ENCODE measurements at places on chromosomes 13 and 19. TPM values are rescaled to one million over a fixed set of nuclear protein-coding genes. Genes with fewer than 3 reads are reported as not detected.
A peak's percentile ranks its signal among the peaks of the same experiment; 100 is the strongest.

GRCh38 chr13:112683581-112683980 is 6.3 kb upstream of the ATP11A start:
- H3K4me1 ChIP-seq: peaks cover 5% of the 10 kb centered on the region
- no peak for DNase-seq
- H3K36me3 ChIP-seq: no peaks in the 10 kb centered on the region
- H3K27me3 ChIP-seq: peaks cover 2% of the 10 kb centered on the region
- no peak overlapping the region for H3K27ac ChIP-seq

DNA sequence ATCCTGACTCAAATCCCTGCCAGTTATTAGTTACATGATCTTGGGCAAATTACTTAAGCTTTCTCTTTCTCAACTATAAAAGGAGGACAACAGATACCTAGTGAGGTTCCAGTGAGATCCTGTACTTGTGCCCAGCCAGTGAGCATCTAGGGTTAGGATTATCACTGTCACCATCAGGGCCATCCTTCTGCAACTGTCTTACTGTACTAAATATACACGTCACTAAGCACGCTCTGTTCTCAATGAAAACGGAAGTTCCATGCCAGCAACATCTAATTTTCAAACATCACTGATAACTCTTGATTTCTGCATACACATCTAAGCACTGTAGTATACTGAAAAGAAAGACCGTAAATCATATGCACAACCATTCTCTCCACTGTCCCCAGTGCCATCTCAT is 70.0 kb downstream of the FOXO1 start:
- no peaks in the 10 kb centered on the region for H3K36me3 ChIP-seq
- H3K4me1 ChIP-seq: peaks cover 31% of the 10 kb centered on the region
- no peak overlapping the region for H3K27ac ChIP-seq
- no peaks in the 10 kb centered on the region for H3K27me3 ChIP-seq
- no peak overlapping the region for H3K4me3 ChIP-seq

- no peaks in the 10 kb centered on the region for H3K36me3 ChIP-seq
- H3K4me3 ChIP-seq: no peak overlapping the region
- peak overlapping the region; percentile 31 for H3K27ac ChIP-seq
- no peaks in the 10 kb centered on the region for H3K27me3 ChIP-seq
Measured at GRCh38 chr19:33426621-33427361, 53.3 kb downstream of the CEBPG start.

DNA sequence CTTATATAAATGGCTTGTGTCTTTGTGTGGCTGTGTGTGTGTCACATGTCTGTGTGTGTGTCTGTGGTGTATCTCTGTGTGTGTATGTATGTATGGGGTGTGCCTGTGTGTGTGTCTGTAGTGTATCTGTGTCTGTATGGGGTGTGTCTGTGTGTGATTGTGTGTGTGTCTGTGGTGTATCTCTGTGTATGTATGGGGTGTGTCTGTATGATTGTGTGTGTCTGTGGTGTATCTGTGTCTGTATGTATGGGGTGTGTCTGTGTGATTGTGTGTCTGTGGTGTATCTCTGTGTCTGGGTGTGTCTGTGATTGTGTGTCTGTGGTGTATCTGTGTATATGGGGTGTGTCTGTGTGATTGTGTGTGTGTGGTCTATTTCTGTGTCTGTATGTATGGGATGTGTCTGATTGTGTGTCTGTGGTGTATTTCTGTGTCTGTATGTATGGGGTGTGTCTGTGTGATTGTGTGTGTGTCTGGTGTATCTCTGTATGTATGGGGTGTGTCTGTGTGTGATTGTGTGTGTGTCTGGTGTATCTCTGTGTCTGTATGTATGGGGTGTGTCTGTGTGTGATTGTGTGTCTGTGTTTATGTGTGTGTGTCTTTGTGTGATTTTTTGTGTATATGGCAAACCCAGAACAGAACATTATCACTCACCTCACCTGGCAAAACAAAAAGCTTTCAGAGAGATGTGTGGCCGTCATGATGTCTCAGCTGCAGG is 56.1 kb upstream of the MCF2L start:
- H3K27me3 ChIP-seq: no peaks in the 10 kb centered on the region
- DNase-seq: no peak
- no peak overlapping the region for H3K4me3 ChIP-seq

DNA sequence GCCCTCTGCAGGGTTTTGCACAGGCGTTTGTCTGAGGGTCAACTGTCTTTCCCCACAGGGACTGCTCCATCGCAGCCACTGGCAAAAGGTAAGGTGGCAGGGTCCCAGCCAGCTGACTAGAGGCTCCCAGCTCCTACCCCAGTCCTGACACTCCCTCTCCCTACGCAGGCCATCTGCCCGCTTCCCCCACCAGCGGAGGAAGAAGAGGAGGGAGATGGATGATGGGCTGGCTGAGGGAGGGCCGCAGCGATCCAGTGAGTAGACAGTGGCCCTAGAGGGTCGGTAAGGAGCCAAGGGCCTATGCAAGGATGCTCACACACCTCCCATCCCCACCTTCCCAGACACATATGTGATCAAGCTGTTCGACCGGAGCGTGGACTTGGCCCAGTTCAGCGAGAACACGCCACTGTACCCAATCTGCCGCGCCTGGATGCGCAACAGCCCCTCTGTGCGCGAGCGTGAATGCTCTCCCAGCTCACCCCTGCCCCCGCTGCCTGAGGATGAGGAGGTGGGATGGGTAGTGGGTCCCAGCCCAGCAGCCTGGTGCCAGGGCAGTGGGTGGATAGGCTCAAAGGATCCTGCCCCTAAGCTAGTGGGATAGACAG is 4.0 kb downstream of the HSPB6 start:
- no peak overlapping the region for H3K27ac ChIP-seq
- no peak for DNase-seq
- H3K36me3 ChIP-seq: peaks cover 15% of the 10 kb centered on the region
- H3K4me3 ChIP-seq: no peak overlapping the region

GRCh38 chr19:48390188-48391099 is 907 bp downstream of the KDELR1 start:
- H3K4me3 ChIP-seq: peak overlapping the region; percentile 91
- peak overlapping the region; percentile 97 for H3K27ac ChIP-seq
- DNase-seq: peak; percentile 51
- H3K27me3 ChIP-seq: peaks cover 26% of the 10 kb centered on the region
- peaks cover 10% of the 10 kb centered on the region for H3K4me1 ChIP-seq
- peaks cover 11% of the 10 kb centered on the region for H3K36me3 ChIP-seq

DNA sequence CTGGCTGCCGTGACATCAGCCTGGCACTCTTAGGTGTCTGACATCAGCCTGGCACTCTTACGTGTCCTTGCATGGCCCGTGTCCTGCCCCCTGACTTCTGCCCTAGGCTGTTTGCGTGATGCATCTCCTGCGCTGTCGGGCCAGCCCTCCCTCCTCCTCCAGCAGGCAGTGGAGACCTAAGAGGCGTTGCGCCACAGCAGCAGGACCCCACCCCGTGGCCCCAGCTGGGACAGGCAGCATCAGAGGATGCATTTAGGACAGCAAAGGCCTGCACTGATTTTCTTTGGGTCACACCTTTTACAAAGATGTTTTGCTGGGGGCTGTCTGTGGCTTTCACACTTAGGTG is 65.3 kb downstream of the GPR12 start:
- no peaks in the 10 kb centered on the region for H3K27me3 ChIP-seq
- H3K4me1 ChIP-seq: peaks cover 35% of the 10 kb centered on the region
- no peak overlapping the region for H3K4me3 ChIP-seq

- no peak overlapping the region for H3K4me3 ChIP-seq
- DNase-seq: peak; percentile 17
- peaks cover 6% of the 10 kb centered on the region for H3K4me1 ChIP-seq
Measured at GRCh38 chr19:29119590-29119989, 93.4 kb downstream of the UQCRFS1 start.

GRCh38 chr19:11423164-11423790 is 4.2 kb upstream of the RGL3 start:
- H3K27ac ChIP-seq: no peak overlapping the region
- H3K4me3 ChIP-seq: no peak overlapping the region
- H3K27me3 ChIP-seq: peaks cover 35% of the 10 kb centered on the region
- no peak for DNase-seq
- no peaks in the 10 kb centered on the region for H3K36me3 ChIP-seq
- H3K4me1 ChIP-seq: peaks cover 6% of the 10 kb centered on the region

GRCh38 chr13:44234566-44234965 is 139.1 kb upstream of the SERP2 start:
- H3K27ac ChIP-seq: no peak overlapping the region
- H3K4me1 ChIP-seq: peaks cover 5% of the 10 kb centered on the region
- no peaks in the 10 kb centered on the region for H3K36me3 ChIP-seq
- peaks cover 3% of the 10 kb centered on the region for H3K27me3 ChIP-seq
- DNase-seq: no peak

DNA sequence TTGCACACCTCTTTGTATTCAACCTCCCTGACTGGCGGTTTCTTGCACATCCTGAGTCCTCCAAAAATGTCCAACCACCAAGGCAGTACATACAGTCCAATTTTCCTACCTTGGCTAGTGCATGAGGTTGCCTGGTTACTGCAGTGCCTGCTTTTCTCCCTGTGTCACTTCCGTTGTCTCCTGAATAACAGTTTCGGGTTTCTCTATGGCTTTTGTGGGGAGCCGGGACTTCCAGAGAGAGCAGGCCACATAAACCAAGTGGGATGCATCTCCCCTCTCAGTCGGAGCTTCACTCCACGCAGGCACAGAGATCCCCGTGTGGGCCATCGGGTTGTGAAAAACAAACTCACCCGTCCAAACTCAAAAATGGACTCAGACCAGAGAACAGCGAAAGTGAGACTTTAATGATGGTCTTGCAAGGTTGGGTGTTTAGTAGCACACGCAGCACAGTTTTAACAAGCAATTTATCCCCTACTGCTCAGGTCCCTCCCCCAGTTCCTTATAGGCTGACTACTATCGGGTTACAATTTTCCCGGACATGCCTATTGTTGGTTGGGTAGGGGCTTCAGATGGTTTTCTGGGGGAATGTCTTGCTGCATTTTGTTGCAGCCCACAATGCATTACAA is 173.1 kb downstream of the POU4F1 start:
- H3K27me3 ChIP-seq: no peaks in the 10 kb centered on the region
- H3K4me1 ChIP-seq: peaks cover 31% of the 10 kb centered on the region
- H3K36me3 ChIP-seq: no peaks in the 10 kb centered on the region
- no peak for DNase-seq

- H3K36me3 ChIP-seq: peaks cover 11% of the 10 kb centered on the region
- DNase-seq: no peak
- H3K4me3 ChIP-seq: no peak overlapping the region
- H3K27ac ChIP-seq: no peak overlapping the region
Measured at GRCh38 chr19:2803486-2804155, 16.0 kb upstream of the ZNF554 start.

Gene FCER2
- not detected for total RNA-seq

Gene ZNF416
- 7.2 TPM for total RNA-seq

Gene SULT2A1
- total RNA-seq: not detected

Gene C13orf46
- 0.18 TPM for total RNA-seq

Gene KPTN
- total RNA-seq: 30.5 TPM

Gene KASH5
- total RNA-seq: not detected

Gene AMH
- total RNA-seq: 71.3 TPM

Gene ACP7
- not detected for total RNA-seq

All from progenitor cell of endocrine pancreas (in vitro differentiated cells).